ENCODE measurements at places on chromosomes 2 and 18. TPM values are rescaled to one million over a fixed set of nuclear protein-coding genes. Genes with fewer than 3 reads are reported as not detected.

GRCh38 chr2:105795575-105795934 lies 50.8 kb downstream of the NCK2 start:
- DNase-seq = peak; percentile 56

GRCh38 chr2:184336688-184337087 lies 261.6 kb upstream of the ZNF804A start:
- no peak for DNase-seq

DNA sequence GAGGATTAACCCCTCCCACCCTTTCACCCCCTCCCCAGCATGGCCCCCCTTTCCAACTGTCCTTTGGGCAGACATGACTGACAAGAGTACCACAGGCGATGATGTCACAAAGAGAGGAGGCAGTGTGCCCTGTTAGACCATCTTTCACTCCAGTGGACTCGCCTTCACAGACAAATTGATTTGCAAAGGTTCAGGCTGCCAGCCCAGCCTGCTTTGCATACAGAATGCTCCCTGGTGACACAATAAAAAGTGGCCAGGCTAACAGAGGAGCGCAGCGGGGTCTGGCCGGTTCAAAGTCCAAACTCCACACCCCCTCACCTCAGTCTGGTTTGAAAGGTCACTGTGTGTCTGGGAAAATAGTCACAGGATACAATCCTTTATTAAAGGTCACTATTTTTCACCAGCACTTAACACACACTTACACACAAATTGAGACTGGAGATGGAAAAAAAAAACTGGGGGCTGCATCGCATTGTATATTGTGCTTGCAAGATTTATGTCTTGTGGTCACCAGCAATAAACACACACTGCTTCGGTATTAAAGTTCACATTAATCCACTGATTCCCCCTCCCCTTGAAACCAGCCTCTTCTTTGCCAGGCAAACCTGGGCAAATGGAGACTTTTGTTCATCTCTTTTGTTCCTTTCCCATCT lies 236.9 kb downstream of the BCL11A start:
- DNase-seq = no peak

- no peak for DNase-seq
These were observed 40.2 kb downstream of the PID1 start for GRCh38 chr2:229230911-229231310.

- DNase-seq = no peak
These were observed 83.8 kb upstream of the RIOK3 start for GRCh38 chr18:23369266-23369665.

GRCh38 chr2:145007093-145007959 lies 487.4 kb upstream of the ZEB2 start:
- no peak for DNase-seq

GRCh38 chr2:185665251-185665814 lies 73.3 kb upstream of the FSIP2 start:
- no peak for DNase-seq

DNA sequence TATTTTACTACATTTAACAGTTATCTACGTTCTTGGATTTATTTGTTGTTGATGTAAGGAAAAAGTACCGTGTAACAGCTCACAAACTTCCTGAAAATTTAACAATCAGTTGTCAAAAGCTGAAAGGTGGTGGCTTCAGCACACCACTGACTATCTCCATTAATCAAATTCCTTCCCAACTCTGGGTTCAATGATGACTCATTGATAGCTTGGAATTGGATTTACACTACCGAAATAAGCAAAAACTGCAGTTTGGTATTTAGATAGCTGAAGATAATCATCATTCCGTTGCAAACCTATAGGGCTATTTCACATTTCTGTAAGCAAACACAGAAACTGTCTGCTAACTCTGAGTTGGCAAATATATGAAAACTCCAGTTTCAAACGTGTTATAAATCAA lies 322.3 kb upstream of the TFPI start:
- DNase-seq = no peak

DNA sequence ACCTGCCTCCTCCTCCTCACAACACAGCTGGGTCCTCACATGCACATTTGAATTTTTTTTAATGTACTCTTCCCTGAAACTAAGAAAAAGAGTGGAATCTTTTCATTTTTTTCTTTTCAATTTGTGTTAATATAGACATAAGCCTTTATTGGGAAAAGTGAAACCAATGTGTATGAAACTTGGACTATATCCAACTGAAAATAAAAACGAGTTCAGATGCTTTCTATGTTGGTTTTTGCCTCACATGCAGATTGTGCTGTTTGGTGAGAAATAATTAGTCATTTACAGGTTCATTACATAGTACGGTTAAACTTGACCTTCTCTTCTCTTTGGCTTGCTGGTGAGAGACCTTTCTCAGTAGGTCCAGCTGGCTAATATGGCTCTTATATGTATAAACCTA lies 515.2 kb upstream of the FANCL start:
- DNase-seq = no peak

- DNase-seq = no peak
These were observed 128.7 kb downstream of the UXS1 start for GRCh38 chr2:106065268-106065982.

DNA sequence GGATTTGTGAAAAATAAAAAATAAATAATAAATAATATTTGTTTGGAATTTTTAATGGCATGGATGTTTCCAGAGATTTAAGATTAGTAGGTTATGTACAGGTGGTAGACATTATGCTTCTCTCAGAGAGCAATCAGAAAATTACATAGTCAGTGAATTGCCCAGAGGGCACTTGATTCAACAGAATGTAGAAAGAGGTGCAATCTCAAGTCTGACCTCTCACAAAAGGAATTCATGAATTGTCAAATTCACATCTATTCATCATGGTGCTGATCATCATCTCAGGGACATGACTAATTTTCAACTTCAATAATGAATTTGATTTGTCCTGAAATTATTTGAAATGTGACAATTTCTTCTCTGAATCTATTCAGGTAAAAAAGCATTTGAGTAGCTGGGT lies 172.5 kb downstream of the PDE11A start:
- no peak for DNase-seq

- peak; percentile 50 for DNase-seq
These were observed 999 bp downstream of the INSIG2 start for GRCh38 chr2:118089139-118089800.

DNA sequence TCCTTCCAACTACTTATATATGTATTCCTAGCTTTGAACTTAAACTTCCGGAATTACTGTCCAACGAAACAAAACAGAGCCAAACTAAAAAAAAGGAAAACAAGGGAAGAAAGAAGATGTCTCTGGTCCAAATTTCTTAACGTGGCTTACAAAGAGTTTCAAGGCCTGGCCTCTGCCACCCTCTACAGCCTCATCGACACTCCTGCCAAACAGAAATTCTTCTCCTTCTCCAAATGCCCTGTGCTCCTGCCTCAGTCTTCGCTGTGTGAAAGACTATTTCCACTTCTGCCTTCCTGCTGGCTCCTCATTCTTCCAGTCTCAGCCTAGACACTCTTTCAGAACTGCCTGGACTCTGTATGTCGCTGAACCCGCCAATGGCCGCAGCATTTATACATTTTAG lies 249.2 kb downstream of the TXNL1 start:
- DNase-seq = no peak

GRCh38 chr18:49609256-49610021 lies 47.6 kb downstream of the LIPG start:
- no peak for DNase-seq

LOXHD1 gene
- 0.11 TPM for total RNA-seq

SMYD1 gene
- not detected for total RNA-seq

PPP1R1C gene
- total RNA-seq = not detected

SMAD2 gene
- 142 TPM for total RNA-seq

SERPINB3 gene
- not detected for total RNA-seq

MALL gene
- not detected for total RNA-seq

CENPA gene
- total RNA-seq = 32.5 TPM

Data from activated CD8-positive, alpha-beta T cell treated with anti-CD3 and anti-CD28 coated beads for 36 hours (primary cell).